ENCODE measurements at places on chromosomes 4 and X. TPM values are rescaled to one million over a fixed set of nuclear protein-coding genes. Genes with fewer than 3 reads are reported as not detected.

CXorf65 gene
- not detected for total RNA-seq

CDS1 gene
- 0.32 TPM for total RNA-seq

PPARGC1A gene
- 2.0 TPM for total RNA-seq

FGFBP1 gene
- not detected for total RNA-seq

MAGEA12 gene
- not detected for total RNA-seq

PDE5A gene
- 0.17 TPM for total RNA-seq

PLXNB3 gene
- total RNA-seq, result 4.9 TPM

GNPDA2 gene
- 28.7 TPM for total RNA-seq

CXCL8 gene
- 1,559 TPM for total RNA-seq

PIM2 gene
- total RNA-seq, result 19.3 TPM

IL15 gene
- total RNA-seq, result 4.6 TPM

F9 gene
- not detected for total RNA-seq

PCYT1B gene
- 0.40 TPM for total RNA-seq

NR0B1 gene
- 90.0 TPM for total RNA-seq

COL25A1 gene
- not detected for total RNA-seq

USP46 gene
- 10.9 TPM for total RNA-seq

GPR50 gene
- not detected for total RNA-seq

DCAF8L2 gene
- total RNA-seq, result not detected

H2BW2 gene
- total RNA-seq, result not detected

SPANXB1 gene
- total RNA-seq, result not detected

WFS1 gene
- 4.5 TPM for total RNA-seq

NLGN3 gene
- 0.69 TPM for total RNA-seq

Data from NCI-H460 (cell line).